ENCODE measurements at places on chromosomes 4 and X. TPM values are rescaled to one million over a fixed set of nuclear protein-coding genes. Genes with fewer than 3 reads are reported as not detected.

Gene GASK1B
- 99.3 TPM for total RNA-seq

Gene TMEM144
- total RNA-seq: 6.4 TPM

Gene ZNF732
- 0.18 TPM for total RNA-seq

Gene PCSK1N
- total RNA-seq: not detected

Gene NWD2
- total RNA-seq: not detected

Gene GSX2
- not detected for total RNA-seq

Gene CT83
- not detected for total RNA-seq

Gene P2RY10
- total RNA-seq: not detected

Gene EVC
- total RNA-seq: 33.7 TPM

Gene SPP1
- total RNA-seq: not detected

Gene MAGEB3
- not detected for total RNA-seq

Gene PABPC5
- total RNA-seq: 0.45 TPM

Gene HNRNPDL
- total RNA-seq: 147 TPM

All from endothelial cell of coronary artery (primary cell).